ENCODE measurements at places on chromosomes 6 and 20.

- no peak for DNase-seq
These were observed 41.9 kb upstream of the PLN start for GRCh38 chr6:118506071-118506638.

GRCh38 chr6:111658462-111659154, 52.9 kb upstream of the TRAF3IP2 start:
- DNase-seq, result no peak

- no peak for DNase-seq
These were observed 18.2 kb downstream of the TMEM242 start for GRCh38 chr6:157304899-157305663.

DNA sequence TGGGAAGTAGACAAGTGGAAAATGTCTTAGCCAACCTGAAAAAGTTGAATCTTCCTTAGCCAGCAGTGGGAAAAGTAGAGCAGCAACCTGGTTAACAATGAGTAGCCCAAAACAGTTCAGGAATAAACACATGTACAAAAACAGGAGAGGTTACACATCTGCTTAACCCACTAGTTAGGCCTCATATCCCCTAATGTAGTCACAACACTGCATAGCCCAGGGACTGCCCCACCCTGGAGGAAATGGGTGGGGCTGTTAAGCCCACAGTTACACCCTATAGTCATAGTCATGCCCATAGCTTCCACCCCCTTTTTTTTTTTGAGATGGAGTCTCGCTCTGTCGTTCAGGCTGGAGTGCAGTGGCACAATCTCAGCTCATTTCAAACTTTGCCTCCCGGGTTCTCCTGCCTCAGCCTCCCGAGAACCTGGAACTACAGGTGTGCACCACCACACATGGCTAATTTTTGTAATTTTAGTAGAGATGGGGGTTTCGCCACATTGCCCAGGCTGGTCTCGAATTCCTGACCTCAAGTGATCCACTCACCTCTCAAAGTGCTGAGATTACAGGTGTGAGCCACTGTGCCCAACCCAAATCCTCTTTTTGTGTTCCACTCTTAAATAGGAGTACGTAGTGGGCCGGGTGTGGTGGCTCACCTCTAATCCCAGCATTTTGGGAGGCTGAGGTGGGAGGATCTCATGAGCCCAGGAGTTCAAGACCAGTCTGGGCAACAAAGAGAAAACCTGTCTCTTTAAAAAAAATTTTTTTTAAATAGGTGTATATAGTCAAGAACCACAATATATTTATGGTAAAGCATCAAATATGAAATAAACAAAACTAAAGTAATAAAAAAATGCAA, 24.5 kb downstream of the ILRUN start:
- DNase-seq, result no peak

GRCh38 chr6:149244105-149244504, 73.4 kb upstream of the TAB2 start:
- no peak for DNase-seq

- DNase-seq, result no peak
These were observed 134.9 kb downstream of the BCAS1 start for GRCh38 chr20:53935344-53936084.

- DNase-seq, result no peak
These were observed 136.3 kb upstream of the PRDM1 start for GRCh38 chr6:105949869-105950268.

DNA sequence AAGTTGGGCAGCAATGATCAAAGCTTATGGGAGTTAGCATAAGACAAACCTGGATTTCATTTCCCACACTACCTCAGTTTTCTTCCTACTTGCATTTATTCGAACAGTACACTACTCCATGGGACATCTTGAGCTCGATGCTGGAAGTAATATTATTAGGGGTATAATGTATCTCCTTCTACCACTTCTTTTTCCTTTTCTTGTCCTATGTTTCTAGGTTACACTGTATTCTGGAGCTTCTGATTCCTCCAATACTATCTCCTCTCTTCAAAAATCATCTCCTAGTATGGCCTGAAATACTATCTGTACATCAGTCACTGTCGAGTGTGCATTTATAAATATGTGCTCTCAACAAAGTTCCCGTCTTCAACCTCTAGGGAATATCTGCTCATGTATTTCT, 124.4 kb downstream of the MAP7 start:
- DNase-seq, result no peak

- no peak for DNase-seq
These were observed 77.8 kb upstream of the SMLR1 start for GRCh38 chr6:130749402-130749801.

All from NCI-H510A (cell line).